ENCODE measurements at places on chromosomes 2 and 18. TPM values are rescaled to one million over a fixed set of nuclear protein-coding genes. Genes with fewer than 3 reads are reported as not detected.

Gene TACR1
- total RNA-seq = not detected

GRCh38 chr2:158967114-158967730 lies 1.2 kb upstream of the TANC1 start:
- DNase-seq = peak; percentile 42

- DNase-seq = peak; percentile 76
Observed at GRCh38 chr2:222919841-222920526, 59.1 kb downstream of the ACSL3 start.

DNA sequence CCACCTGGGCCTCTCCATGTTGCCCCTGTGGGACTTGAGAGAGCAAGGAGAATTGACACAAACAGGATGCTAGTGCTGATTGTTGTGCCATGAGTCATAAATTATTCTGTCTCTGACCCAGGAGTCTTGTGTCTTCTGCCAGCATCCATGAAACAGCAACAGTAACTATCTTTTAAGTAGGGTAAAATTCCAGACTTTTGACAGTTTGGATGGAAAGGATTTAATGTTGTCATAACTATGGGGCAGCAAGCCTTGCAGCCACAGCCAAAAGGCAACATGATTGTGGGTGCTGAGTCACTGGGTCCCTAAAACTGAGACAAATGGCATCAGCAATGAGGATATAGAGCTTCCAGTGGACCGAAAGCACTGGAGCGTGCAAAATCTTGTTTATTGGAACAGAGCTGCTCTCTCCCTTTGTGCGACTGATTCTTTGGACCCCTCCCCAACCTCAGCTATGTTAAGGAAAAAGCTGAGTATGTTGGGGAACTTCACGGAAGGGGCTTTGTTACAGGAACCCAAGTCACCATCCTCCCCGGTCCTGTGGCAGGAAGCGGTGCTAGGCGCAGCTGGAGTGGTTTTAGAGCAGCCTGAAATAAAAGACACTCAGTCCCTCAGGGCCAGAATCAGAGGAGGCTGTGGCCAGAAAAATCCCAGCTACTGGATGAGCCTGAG lies 9.6 kb upstream of the ITPRIPL1 start:
- DNase-seq = peak; percentile 66

DNA sequence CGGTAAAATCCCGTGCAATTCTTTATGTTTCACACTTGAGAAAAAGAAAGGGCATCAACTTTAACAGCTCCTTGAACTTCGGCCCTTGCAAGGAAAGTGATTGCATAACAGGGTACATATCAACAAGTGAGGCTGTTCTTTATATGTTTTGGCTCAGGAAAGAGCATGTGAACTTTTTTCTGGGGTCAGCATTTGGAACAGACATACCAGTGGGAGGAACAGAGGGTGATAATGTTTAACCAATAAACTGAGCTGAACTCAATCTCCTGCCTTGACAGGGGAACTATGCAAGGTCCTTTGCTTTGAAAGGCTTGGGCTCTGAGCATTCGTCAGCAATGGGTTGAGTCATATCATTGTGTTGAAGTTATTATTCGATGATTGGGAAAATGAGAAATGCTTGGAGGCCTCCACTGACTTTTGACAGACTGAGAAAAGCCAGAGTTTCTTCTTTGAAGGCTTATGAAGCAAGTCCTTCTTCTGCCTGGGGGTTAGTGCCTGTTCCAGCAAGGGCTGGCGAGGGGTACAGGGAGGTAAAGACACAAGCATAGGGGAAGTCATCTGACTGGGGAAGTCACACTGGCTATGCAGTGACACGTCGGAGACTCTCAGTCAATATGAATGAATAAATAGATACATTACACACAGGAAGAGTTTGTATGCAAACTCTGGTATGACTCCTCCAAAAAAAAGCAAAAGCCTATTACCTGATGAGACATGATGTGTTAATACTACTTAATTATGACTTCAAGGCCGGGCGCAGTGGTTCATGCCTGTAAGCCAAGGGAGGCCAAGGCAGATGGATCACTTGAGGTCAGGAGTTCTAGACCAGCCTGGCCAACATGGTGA lies 57.2 kb downstream of the CYB5A start:
- peak; percentile 99 for DNase-seq

DNA sequence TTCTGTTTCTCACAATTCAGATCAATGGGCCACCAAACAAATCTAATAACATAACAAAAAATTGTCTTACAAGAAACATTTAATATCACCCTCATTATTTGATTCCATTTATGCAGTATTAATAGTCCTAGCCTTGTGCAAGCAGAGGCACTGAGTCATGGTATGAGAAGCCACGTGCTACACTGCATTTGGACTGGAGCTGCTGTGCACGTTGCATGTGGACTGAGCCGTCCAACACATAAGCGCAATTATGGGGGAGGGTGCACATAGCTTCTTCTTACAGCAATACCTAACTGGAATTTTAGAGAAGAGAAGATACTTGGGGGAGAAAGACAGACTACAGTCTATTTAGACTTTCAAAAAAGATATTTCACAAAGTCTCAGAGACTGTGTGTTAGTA lies 329.6 kb upstream of the ID2 start:
- no peak for DNase-seq

- no peak for DNase-seq
Observed at GRCh38 chr2:85854166-85854509, 34.7 kb downstream of the ST3GAL5 start.

- DNase-seq = no peak
Observed at GRCh38 chr2:70692256-70692655, 75.7 kb downstream of the ADD2 start.

- DNase-seq = no peak
Observed at GRCh38 chr18:29321561-29321960, 1144.6 kb upstream of the CDH2 start.

GRCh38 chr2:232389327-232389726 lies 10.8 kb downstream of the ALPP start:
- DNase-seq = peak; percentile 51

Data from cardiac muscle cell (in vitro differentiated cells and primary cell).